ENCODE measurements at places on chromosomes 7 and 10. TPM values are rescaled to one million over a fixed set of nuclear protein-coding genes. Genes with fewer than 3 reads are reported as not detected.

TBX20 gene
- 2.4 TPM for total RNA-seq

WDR86 gene
- 0.17 TPM for total RNA-seq

CALML5 gene
- total RNA-seq = not detected

POM121L12 gene
- total RNA-seq = not detected

IGF2BP3 gene
- total RNA-seq = 26.0 TPM

TMEM176B gene
- total RNA-seq = 0.05 TPM

WASL gene
- 20.8 TPM for total RNA-seq

MSMB gene
- not detected for total RNA-seq

SEMA3D gene
- 0.05 TPM for total RNA-seq

TMEM130 gene
- total RNA-seq = 0.50 TPM

CDH23 gene
- 2.0 TPM for total RNA-seq

TAS2R5 gene
- 0.40 TPM for total RNA-seq

TRIM50 gene
- total RNA-seq = not detected

TSPAN33 gene
- total RNA-seq = 6.5 TPM

ASAH2 gene
- 1.8 TPM for total RNA-seq

DNAH11 gene
- total RNA-seq = 0.05 TPM

SPOCK2 gene
- total RNA-seq = 0.42 TPM

OR6B1 gene
- total RNA-seq = not detected

SDK1 gene
- total RNA-seq = 0.59 TPM

INA gene
- total RNA-seq = 26.7 TPM

ST8SIA6 gene
- total RNA-seq = 0.07 TPM

LRMDA gene
- 4.1 TPM for total RNA-seq

MAGI2 gene
- 0.40 TPM for total RNA-seq

ADAM22 gene
- total RNA-seq = 0.14 TPM

TUBB8 gene
- not detected for total RNA-seq

MCM10 gene
- total RNA-seq = 22.9 TPM

ZNF33A gene
- 9.1 TPM for total RNA-seq

HMX2 gene
- 0.10 TPM for total RNA-seq

VSTM4 gene
- total RNA-seq = 0.50 TPM

SPDYE5 gene
- not detected for total RNA-seq

ZFAND2A gene
- 63.6 TPM for total RNA-seq

FAM237B gene
- total RNA-seq = not detected

ANKRD1 gene
- total RNA-seq = 4.4 TPM

UFSP1 gene
- 4.7 TPM for total RNA-seq

GIMAP6 gene
- not detected for total RNA-seq

HOXA11 gene
- 0.67 TPM for total RNA-seq

FAM25C gene
- 4.7 TPM for total RNA-seq

SERPINE1 gene
- 712 TPM for total RNA-seq

LRIT1 gene
- total RNA-seq = not detected
